ENCODE measurements at places on chromosomes 2 and 18.

DNA sequence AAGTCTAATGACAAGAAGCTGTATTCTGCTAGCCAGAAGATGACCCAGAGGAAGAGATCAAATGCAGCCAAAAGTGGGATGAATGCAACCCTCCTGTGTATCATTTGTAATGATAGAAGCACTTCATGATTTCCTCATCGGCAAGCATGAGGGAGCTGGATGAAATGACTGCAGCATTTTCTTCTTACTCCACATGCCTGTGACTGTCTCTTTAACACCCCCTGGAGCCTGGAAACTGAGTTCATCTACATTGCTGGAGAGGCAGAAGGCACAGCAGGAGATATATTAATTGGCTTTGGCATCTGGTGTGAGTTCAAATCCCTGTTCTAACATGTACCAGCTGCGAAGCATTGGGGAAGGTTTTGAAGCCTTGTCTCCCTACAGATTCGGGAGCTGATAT lies 37.7 kb downstream of the ID2 start:
- no peak for DNase-seq

GRCh38 chr2:28300485-28301341 lies 91.9 kb upstream of the FOSL2 start:
- no peak for DNase-seq

- DNase-seq: no peak
Observed at GRCh38 chr2:105394951-105395611, 3.8 kb downstream of the FHL2 start.

GRCh38 chr2:127566576-127566975 lies 31.1 kb downstream of the MYO7B start:
- DNase-seq: no peak

GRCh38 chr2:105886687-105887086 lies 142.0 kb downstream of the NCK2 start:
- no peak for DNase-seq

DNA sequence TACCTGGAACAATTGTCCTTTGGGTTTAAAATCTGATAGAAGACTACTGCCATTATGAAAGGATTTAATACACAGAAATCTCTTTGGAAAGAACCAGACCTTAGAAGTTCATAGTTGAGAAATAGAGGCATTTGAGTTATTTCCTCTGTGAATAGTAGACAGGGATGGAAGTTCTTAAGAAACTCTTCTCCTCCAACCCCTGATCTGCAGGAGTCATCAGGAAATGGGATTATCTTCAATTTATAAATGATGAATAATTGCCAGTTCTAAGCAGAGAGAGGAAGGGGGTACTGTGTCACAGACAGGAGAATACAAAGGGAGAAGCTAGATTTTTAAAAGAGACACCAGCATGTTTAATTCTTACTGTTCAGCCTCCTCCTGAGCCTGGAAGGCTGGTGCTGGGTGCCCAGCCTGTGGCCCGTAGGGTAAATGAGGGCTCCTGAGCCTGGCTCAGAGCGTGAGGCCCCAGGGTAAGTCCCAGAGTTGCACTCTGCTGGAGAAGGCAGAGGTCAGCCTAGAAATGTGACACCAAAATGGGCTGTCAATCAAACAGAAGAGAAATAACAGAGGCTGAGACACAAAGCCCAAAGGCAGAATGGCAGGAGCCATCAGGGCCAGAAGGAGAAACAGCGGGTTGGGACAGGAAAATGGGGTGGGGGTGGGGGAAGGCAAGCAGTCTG lies 58.2 kb upstream of the PKDCC start:
- DNase-seq: no peak

DNA sequence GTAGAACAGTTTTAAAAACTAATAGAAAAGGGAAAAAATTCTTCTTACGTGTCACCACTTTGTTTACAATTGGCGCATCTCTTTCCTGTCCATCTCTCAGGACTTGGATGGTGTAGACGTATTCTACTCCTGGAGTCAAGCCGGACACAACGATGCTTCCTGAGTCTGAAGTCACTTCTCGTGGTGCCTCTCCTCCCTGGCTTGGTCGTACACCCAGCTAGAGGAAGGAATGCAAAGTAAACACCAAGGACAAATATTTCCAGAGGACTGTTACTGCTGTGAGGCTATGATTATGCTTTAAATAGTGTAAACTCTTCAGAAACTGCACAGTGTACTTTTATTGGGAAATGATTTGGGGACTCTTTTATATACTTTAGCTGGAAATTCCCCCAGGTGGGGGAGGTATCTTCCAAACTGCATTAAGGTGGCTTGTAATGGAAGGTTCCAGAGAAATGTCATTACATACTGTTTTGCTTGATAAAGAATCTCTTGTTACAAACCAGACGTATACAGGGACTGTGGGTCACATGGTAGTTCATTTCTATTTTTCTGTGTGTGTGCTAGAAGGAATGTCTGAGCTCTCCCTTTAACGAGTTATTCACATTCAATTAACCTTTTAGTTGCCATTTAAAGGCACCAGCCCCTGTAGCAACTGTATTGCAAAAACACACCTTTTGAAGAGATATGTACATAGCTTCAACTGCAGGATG lies 38.1 kb downstream of the FN1 start:
- DNase-seq: no peak

GRCh38 chr2:75226617-75227016 lies 27.3 kb upstream of the TACR1 start:
- no peak for DNase-seq

DNA sequence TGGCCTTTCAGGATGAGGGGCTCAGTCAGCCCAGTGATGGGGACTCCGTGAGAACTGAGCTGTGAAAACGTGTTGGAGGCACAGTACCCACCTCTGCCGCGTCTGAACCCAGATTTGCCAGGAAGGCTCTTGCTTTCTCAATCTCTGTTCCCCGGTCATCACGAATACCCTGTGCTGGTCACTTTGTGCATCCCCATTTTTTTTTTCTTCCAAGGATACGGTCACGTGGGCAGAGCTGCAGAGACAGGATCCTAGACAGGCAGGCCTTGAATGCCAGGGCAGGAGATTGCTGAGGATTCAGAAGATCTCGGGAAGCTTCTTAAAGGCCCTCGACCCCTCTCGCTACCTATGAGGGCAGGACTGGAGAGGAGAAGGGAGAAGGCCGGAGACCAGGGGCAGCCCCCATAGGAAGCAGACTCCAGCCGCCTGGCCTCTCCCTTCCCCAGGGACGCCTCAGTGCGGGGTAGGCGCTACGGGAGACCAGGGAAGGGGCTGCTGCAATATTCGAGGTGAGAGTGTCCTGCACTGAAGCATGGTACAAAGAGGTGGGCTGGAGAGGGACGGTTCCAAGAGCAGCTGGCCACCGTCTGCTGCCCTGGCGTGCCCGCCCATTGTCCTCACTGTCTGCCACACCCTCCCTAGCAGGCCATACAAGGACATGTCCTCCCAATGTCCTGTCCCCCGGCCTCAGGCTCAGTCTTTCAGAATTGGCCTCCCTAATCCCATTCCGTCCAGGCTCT lies 29.0 kb upstream of the TAF1B start:
- no peak for DNase-seq

DNA sequence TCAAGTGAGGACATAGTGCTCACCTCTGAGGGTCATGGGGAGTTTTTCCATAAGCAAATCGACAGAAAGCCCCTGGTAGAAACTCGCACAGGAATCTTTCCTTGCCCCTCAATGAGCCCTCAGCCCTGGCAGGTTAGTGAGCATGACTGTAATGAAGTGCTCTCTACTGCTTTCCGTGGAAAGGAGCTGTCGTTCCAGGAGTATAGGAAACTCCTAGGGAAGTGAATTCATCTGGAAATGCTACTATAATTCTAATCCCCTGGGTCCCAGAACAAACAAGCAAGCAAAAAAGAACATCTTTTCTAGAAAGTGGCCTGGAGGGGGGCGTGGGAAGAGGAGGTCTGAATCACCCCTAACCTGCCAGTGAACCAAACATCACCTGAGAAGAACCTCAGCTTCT lies 18.1 kb downstream of the BCL2L11 start:
- no peak for DNase-seq

- no peak for DNase-seq
Observed at GRCh38 chr2:154437104-154437503, 261.4 kb upstream of the KCNJ3 start.

DNA sequence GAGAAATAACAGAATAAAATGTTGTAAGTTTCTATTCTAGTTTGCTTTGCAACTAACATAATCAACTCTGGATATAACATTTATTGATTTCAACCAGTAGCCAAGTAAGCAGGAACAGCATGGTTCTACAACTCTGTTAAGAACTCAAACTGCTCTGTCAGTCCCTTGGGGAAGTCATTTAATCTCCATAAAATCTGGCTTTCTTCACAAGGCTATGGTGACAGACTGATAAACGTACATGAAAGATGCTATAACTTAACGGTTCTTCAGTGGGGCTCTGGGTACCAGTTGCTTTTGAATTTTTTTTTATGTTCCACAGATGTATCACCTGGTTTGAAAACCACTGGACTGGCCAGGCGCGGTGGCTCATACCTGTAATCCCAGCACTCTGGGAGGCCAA lies 10.3 kb downstream of the PSME4 start:
- no peak for DNase-seq

DNA sequence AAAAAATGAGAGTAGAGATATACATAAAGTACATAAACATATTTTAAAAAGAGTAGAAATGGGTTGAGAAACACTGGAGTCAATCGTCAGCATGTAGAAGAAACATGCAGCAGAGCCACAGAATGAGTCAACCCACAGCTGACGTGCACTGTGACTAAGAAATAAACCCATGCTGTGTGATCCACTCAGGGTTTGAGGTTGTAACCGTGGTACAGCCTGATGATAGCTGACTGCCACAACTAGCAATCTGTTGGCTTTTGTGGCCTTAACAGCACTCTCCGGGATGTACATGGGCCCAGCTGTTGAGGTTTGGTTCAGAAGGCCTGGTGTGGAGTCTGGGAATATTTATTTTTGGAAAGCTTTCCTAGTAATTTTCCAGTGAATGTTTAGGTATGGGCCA lies 554.4 kb upstream of the MEX3C start:
- DNase-seq: no peak

- DNase-seq: no peak
Observed at GRCh38 chr2:231554327-231554726, 24.1 kb upstream of the NMUR1 start.

DNA sequence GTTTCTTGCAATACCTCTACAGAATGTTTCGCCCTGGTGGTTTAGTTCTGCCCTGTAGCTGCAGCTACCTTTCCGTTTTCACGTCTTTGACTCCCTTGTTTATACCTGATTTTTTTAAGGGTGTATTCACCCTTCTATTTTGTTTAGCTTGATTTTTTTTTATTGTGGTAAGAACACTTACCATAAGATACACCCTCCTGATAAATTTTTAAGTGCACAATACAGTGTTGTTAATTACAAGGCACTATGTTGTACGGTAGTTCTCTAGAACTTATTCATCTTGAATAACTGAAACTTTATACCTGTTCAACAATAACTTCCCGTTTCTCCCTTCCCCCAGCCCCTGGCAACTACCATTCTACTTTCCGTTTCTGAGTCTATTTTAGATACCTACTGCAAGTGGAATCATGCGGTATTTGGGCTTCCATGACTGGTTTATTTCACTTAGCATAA lies 48.9 kb upstream of the NABP1 start:
- peak; percentile 35 for DNase-seq

GRCh38 chr2:27502142-27502541 lies 5.5 kb downstream of the GCKR start:
- DNase-seq: no peak

DNA sequence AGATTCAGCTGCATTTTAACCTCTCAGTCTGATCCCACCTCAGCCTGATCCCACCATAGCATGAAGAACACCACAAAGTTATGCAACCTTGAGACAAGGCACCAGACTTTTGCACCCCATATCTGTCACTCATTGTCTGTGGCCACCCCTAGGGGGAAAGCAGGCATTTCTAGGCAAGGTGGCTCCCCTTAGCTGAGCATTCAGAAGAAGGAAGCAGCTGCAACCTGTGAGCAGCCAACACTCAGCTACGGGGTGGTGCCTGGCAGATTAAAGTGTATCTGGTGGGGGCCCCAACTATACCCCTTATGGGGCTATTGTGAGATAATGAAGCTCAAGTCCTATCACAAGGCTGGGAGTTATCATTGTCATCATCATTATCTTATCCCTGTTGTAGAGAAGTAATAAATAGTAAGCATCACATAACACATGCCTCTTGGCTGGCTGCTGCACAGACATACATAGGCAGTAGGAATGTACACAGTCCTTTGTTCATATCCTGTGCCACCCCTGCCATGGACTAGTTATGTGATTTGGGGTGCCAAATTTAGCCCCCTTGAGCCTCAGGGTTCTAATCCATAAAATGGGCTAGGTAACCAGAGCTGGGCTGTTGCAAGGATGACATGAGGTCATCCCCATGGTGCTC lies 20.6 kb upstream of the TMEM163 start:
- no peak for DNase-seq

GRCh38 chr2:214088536-214088935 lies 322.3 kb upstream of the VWC2L start:
- no peak for DNase-seq
